SK-N-MC (cell line): ENCODE measurements at places on chromosomes 5 and 9.

- no peak for DNase-seq
Observed at GRCh38 chr9:91395106-91395552, 28.5 kb downstream of the NFIL3 start.

GRCh38 chr9:97900738-97901565 lies 21.3 kb downstream of the TRMO start:
- no peak for DNase-seq

DNA sequence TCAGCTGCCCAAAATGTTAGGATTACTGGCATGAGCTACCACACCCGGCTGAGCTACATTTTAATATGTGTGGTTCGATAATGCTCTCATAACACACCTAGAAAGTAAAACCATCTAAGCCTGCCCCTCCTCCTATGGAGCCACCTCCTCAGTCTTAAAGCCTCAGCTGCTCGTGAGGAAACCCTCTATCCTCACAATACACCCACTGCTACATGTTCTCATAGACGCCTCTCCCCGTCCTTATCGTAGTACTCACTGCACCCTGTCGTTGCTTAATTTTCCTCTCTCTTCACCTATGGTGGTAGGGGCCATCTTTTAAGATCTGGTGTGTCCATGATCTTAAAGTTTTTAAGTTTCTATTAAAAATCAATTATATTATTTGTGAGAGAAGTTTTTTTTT lies 72.9 kb downstream of the RCL1 start:
- DNase-seq: no peak

DNA sequence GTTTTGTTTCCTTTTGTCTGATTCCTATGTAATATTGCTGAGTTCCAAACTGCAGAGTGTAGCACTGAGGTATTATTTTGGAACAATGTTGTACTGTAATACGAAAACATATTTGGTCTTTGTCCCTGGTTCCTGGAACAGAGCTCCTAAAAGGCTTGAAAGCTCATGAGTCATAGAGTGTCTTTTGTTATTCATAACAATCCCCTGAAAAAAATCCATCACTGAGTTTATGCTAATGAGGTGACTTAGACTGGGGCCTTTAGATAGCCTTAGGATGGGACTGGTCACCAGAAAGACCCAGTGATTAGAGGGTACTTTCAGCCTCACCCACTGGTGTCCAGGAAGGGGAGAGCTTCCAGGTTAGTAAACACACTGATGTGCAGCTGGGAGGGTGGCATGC lies 132.7 kb upstream of the POU5F2 start:
- no peak for DNase-seq

DNA sequence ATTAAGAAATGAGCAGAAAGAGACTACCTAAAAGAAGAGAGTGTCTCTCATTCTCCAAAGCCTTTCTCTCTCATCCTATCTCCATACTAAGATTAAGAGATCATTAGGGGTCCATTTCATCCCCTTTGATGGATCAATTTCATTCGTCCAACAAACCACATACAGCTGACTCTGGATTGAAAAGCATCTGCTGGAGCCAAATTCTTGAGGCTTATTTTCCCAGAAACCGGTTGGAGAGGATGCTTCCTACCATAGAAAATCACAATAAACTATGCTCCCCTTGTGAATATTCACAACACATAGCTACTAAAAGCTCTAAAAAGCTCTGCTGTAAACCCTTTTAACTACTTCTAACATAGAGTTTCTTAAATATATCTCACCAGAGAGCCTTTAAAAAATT lies 755.0 kb upstream of the ZNF608 start:
- DNase-seq: no peak
